Jurkat, Clone E6-1 (cell line): ENCODE measurements at places on chromosomes 4 and X.

DNA sequence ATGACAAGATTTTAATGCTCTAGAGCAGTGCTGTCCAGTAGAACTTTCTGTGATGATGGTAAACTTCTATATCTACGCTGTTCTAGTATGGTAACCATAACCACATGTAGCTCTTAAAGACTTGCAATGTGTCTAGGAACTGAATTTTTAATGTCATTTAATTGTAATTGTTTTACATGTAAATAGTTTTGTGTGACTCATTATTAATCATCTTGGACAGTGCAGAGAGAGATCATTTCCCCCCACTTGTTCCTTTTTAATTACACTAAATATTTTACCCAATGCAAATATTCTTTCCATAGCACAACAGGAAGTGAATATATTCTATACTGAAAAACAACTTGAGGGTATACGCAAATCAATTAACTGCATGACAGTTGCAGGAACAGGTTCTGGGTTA is 5.8 kb downstream of the ATG4A start:
- no peak for DNase-seq

DNA sequence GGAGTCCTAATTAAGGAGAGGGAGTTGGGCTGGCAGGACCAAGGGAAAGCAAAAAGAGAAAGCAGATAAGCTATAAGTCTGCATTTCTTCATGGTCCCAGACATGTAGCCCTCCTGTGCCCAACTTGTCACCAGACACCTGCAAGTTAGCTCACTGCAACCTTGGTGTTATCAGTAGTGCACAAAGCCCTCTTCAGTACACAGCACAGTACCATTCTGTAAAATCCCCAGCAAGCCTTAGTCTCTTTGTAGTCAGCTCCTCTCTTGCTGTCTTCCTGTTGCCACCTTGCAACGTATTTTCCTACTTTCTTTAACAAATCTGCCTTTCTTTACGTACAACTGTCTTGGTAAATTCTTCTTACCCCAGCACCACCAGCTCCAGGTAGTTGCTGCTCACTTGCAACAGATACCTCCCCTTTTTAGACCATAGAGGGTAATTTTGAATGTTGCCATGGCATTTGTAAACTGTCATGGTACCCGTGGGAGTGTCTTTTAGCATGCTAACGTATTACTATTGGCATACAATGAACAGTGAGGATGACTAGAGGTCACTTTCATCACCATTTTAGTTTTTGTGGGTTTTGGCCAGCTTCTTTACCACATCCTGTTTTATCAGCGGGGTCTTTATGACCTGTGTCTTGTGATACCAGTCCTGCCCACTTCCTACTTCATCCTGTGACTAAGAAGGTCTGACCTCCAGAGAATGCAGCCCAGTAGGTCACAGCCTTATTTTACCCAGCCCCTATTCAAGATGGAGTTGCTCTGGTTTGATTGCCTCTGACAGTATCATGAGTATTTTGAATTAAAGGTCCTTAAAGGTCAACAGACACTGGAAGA is 28.3 kb upstream of the AP1S2 start:
- DNase-seq = no peak

DNA sequence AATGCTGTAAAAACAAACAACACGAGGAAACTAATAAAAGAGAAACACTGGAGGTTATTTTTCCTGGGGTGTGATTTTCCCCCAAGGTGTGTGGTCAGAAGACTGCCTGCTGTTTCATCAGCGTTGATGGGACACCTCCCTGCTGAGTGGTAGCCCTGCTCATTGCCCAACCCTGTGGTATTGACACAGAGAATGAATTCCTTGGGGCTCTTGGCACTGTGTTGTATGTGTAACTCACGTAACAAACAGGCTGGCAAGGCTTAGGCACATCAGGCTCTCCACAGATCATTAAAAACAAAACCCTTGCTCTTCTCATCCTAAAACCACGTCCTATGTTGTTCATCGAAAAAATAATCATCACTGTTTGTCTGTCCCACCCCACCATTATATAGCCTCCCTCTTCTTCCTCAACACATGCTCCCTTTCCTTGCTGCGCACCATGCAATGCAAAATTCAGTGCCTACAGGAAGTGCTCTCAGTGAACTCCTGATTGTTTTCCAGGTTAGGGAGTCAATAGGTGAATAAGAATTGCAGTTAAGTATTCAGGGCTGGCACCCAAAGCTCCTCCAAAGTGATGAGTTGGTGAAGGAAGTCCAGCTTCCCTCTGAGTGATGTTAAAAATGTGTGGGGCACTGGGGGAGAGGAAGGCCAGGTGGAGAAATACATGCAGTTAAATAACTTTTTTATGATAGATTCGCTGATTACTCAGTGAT is 11.4 kb upstream of the PUDP start:
- DNase-seq = no peak

DNA sequence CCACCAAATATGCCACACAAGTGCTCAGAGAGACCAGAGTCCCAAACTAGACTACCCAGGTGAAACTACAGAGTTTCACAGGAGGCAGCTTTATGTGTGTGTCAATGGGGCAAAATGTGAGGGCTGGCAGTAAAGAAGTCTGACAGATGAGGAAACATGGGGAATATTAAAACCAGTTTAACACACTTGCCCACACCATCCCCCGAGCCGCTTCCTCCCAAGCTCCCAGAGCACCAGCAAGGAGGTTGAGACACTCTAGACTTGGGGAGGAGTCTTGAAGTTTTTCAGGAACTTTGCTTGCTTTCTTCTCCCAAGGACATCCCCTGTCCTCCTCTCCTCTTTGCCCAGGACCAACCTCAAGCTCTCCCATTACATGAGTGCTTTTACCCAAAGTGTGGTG is 94.7 kb upstream of the SPRY1 start:
- DNase-seq = no peak

DNA sequence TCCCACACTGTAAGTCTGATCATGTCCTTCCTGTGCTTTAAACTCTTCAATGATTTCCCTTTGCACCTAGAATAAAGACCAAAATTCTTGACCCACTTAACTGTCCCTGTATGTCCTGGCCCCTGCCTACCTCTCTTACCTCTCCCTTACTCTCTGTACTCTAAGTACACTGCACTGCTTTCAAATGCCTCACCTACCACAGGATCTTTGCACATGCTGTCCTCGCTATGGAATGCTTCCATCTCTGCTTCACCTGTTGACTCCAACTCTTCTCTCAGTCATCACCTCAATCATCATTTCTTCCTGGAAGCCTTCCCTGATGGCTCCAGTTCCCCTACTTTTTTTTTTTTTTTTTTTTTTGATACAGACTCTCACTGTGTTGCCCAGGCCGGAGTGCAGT is 29.0 kb upstream of the SEPTIN6 start:
- DNase-seq = no peak

GRCh38 chrX:14598330-14598729 is 69.0 kb downstream of the GLRA2 start:
- no peak for DNase-seq

DNA sequence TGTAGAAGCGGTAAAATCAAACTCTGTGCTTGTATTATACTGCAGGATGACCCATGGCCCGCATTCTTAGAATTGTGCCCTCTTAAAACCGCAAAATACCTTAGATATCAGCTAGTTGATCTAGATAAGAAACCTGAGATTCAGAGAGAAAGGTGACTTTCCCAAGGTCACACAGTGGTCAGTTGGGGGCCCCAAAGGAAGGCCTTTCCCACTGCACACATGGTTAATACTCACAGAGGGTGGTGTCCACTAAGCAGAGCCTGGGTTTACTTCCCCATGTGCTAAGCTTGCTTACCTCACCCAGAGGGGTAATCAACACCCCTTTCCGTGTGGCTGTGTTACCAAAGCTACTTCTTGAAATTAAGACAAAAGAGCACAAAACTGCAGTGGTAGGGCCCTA is 66.3 kb downstream of the RBM47 start:
- DNase-seq = no peak

DNA sequence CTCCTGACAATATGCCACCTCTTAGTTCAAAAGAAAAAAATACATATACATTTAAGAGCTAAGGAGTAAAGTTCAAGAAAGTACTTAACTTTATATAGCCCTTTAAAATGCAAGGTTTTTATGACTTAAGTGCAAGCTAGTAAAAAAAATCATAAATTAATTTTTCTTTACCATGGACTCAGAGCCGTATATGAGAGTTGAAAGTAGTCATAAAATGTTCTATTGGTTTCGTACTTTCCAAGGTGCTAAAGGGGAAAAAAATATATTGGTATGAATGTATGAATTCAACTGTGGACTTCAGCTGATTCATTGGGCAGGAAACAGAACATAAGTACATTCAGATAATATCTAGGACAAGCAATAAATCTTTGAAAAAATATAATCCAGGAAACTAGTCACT is 869.8 kb upstream of the AGA start:
- DNase-seq = no peak

- DNase-seq = no peak
Observed at GRCh38 chr4:7381890-7382633, 52.7 kb downstream of the PSAPL1 start.

DNA sequence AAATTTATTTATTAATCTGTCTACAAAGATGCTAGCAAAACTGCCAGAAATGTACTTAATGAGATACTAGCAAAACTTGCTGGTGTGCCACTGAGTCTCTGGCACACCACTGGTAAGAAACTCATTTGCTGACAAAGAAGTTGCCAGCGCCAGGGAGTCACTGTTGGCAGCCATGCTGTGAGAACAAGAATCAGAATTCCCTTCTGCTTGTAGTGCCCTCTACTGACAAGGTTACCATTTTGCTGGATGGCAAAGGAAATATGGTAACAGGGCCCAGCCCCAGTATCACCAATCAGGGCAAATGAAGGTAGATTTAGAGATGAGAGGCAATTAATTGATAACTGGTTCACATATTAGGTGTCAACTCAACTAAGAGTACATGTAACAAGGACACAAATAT is 750.1 kb upstream of the ADGRL3 start:
- no peak for DNase-seq

DNA sequence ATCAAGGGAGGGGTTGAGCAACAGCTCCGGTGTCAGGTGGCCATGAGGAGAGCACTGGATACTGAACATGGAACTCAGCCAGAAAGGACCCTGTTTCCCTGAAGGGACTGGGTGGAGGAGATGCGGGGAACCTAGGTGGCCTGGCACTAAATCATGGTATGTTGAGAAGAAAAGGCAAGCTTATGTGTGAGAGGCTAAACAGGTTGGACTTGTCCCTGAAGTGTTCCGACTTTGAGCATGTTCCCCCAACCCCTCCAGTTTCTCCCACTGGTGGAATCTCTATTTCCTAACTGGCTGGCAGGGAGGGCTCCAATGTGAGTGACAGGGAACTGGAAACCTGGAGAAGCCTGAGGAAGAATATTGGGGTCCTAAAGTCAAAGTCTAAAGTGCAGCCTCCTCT is 69.5 kb downstream of the PLAC1 start:
- no peak for DNase-seq

- no peak for DNase-seq
Observed at GRCh38 chr4:180098586-180098985, 2144.6 kb upstream of the TENM3 start.

- no peak for DNase-seq
Observed at GRCh38 chrX:153474718-153475117, 4.3 kb upstream of the HAUS7 start.

GRCh38 chr4:130124066-130124465 is 1028.1 kb downstream of the C4orf33 start:
- no peak for DNase-seq

GRCh38 chr4:68183417-68183816 is 53.7 kb upstream of the TMPRSS11F start:
- DNase-seq = no peak

- no peak for DNase-seq
Observed at GRCh38 chr4:32624943-32625603, 1904.9 kb downstream of the PCDH7 start.

GRCh38 chrX:85685843-85686242 is 306.4 kb upstream of the POF1B start:
- DNase-seq = no peak

- DNase-seq = no peak
Observed at GRCh38 chr4:173424899-173425805, 26.2 kb upstream of the SCRG1 start.

DNA sequence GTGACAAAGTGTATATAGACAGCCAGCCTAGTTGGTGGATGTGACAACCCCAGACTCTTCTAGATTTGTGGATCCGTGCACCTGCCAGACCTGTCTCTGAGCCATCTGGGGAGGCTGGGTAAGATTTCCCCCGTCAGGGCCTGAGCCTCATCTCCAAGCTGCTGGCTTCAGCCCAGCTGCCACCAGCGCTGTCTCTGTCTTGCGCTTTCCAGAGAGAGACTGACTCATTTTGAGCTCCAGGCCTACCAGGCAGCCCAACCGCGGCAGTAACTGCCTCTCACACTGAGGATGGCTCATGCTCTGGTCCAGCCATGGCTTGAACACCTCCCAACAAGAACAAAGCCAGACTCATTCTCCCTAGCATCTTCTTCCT is 26.4 kb downstream of the NOP14 start:
- DNase-seq = no peak

GRCh38 chr4:101992446-101992845 is 201.9 kb downstream of the BANK1 start:
- no peak for DNase-seq

DNA sequence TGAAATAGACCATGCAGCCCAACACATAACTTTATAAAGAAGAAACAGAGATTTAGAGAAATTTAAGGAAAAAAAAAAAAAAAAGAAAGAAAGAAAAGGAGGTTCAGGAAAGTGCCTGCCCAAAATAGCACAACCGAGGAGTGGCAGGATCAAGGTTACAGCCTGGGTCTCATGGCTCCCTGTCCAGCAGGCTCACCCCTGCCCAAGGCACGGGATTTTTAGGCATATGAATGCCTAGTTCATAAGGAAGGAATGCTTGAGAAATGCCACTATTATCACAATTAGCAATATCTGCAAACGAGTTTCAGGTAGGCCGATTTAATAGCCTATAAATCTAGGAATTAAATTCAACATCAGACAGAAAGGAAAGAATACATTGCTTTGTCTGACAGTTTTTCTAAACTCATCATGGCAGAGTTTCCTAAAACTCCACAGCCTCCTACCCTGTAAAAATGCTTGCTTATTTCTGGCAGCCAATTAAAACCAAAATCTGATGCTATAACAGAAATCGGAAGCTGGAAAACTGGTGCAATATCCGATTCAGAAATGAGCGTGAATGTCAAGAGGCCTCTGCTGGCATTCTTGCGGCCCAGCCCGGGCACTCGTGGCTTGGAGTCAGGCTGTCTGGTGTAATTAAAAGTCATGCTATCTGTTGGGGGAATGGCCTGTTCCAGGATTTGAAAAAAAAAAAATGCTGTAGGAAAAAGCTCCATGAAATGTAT is 63.5 kb downstream of the GEMIN8 start:
- no peak for DNase-seq

DNA sequence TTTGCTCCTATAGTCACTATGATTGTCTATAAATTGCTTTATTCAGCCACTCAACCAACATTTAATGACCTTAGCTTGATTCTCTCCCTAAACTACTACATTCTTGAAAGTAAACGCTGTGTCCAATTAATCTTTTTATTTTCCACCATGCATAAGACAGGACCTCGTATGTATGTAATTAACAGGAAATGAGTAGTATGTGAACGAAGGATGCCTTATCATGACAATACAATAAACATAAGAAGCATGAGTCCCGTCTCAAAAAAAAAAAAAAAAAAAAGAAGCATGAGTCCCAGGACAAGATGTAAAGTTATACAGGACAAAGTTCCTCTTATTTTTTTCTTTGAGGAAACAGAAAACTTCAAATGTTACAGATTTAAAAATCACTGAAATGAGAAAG is 92.5 kb downstream of the PPP3CA start:
- no peak for DNase-seq
